Stimulated activated CD4-positive, alpha-beta T cell treated with anti-CD3 and anti-CD28 coated beads, Interleukin-2, amount 100 ng/mL, for 48 hours (primary cell): ENCODE measurements at places on chromosomes 12 and 14.
A peak's percentile ranks its signal among the peaks of the same experiment; 100 is the strongest.

DNA sequence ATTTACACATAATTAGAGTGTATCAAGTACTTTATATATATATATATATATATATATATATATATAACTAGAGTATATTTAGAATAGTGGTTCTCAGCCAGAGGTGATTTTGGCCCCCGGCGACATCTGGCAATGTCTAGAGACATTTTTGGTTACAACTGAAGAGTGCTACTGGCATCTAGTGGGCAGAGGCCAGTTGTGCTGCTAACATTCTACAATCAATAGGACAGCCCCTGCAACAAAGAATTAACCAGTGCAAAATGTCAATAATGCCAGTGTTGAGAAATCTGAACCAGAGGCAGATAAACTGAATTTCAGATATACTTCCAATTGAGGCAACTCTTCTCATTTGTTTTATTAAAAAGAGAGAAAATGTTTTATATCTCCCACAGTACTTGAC is 8.9 kb downstream of the GTF2A1 start:
- no peak for DNase-seq

- no peak for DNase-seq
Measured at GRCh38 chr12:28108599-28108998, 81.7 kb upstream of the CCDC91 start.

DNA sequence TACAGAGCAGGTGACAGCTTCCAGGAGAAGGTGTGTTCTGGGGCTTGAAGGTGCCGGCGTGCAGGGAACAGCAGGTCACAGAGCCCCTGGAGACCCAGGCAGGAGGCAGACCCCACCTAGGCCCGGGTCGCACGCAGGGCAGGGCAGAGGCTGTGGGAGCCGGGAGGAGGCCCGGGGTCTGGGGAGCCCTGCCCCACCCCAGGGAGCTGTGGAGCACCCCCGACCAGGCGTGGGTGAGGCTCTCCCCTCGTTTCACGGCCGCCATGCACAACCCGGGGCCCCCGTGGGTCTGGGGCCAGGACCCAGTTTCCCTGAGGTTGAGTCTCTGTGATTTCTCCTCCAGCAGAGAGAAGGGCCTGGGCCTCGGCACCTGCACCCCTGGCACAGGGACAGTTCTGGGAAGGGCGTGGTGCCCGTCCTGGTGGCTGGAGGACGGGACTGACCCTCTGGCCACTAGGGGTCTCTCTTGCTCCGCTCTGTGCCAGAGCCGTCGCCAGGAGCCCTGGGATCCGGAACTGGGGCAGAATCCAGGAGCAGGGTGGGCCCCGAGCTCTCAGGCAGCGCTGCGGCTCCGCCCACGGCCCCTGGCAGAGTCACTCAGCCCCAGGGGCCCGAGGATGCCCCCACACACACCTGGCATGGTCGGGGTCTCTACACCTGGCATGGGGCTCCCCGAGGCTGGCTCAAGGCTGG is 75.2 kb upstream of the FBRSL1 start:
- peak; percentile 76 for DNase-seq

DNA sequence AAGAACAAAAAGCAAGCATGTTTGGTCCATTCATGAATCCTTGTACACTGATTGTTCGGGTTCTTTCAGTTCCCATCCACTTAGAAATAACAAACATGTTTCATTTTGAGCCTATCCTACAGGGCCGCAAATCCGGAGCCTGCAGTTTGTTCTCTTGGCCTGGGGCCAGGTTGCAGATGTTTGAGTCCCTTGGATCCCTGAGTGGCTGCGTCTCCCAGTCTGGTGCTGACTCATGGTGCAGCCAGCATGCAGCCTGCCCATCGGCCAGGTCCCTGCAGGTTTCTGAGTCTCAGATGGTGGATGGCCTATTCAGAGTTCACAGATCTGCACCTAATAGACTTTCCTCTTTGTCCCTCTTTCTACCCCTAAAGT is 1.9 kb upstream of the DYNC1H1 start:
- DNase-seq, result no peak

GRCh38 chr12:103816663-103817062 is 24.4 kb downstream of the NT5DC3 start:
- no peak for DNase-seq

DNA sequence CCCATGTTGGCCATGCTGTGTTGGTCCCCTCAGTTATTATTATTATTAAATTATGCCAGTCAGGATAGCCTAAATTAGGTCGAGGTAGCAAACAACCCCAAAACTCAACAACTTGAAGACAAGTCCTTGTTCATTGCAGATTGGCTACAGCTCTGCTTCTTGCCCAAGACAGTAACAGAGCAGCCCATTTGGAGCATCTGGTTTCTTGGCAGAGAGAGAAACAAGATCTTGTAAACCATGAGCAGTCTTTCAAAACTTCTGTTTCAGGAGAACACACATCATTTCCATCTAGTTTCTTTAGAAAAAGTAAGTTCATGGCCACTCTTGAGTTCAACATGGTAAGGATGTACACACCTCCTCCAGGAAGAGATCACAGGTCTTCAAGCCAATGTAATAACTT is 52.3 kb downstream of the E2F7 start:
- no peak for DNase-seq

GRCh38 chr12:119659289-119659897 is 8.5 kb upstream of the PRKAB1 start:
- peak; percentile 39 for DNase-seq

DNA sequence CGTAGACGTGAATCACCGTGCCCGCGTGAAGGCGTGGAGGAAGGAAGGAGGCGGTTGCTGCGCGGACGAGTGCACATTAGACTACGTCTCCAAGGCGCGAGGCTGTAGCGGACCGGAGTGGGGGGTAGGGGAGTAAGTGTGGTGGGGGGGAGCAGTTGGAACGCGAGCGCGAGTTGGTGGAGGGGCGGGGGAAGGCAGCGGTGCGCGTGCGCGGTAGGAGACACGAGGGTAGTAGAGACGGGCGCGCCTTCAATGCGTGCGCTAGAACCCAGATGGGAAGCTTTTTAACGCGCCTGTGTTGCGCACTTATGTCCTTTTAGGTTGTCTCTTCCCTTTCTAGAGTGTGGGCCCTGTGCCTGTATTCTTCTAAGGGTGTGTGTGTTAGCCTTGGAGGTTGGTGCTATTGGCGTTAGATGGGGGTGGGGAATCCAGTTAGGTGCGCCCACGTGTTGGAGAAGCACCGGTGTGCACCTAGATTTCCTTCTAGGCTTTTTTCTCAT is 604 bp downstream of the EIF4B start:
- peak; percentile 75 for DNase-seq

DNA sequence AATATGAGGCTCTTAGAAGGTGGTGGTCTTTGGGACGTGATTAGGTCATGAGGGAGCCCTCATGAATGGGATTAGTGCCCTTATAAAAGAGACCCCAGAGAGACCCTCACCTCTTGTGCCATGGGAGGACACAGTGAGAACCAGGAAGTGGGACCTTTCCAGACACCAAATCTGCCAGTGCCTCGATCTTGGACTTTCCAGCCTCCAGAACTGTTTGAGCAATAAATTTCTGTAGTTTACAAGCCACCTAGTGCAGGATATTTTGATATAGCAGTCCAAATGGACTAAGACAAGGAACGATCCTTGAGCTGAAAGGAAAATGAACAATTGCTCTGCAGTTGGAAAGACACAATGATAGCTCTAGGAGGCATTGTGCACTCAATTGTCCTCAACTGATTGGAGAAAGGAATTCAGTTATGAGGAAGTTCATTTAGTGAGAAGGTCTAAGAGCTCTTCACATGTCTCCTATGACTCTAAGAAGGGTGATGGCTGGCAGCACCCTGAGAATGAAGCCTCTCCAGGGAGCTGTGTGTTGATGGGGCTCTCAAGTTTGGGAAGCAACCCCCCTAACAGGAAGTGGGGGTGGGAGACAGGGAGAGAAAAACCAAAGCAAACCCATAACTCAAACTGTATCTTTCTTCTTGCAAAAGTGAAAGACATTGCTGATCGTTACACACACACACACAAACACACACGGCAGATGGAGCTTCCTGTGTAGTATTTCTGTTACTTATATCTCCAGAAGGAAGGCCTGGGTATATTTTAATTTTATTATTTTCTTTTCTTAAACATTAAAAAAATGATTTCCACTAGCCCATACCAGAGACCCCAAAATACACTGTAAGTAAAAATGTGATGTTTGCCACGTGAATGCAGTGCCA is 21.0 kb downstream of the CHST11 start:
- no peak for DNase-seq

DNA sequence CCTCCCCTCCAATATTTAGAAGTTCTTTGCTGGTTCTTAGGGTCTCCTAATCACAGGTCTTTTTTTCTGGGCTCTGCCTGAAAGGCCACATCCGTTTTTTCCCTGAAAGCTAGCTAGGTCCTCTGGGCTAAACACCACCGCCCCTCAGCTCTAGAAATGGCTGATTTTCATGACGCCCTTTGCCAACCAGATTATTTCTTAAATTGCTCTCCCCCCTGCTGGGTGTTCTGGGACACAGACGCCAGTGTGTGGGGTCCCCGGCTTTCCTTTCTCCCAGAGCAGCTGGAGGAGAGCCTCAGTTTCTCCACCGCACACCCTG is 45.3 kb upstream of the ATP23 start:
- DNase-seq, result no peak

GRCh38 chr14:81776531-81776930 is 242.9 kb upstream of the SEL1L start:
- DNase-seq, result no peak

DNA sequence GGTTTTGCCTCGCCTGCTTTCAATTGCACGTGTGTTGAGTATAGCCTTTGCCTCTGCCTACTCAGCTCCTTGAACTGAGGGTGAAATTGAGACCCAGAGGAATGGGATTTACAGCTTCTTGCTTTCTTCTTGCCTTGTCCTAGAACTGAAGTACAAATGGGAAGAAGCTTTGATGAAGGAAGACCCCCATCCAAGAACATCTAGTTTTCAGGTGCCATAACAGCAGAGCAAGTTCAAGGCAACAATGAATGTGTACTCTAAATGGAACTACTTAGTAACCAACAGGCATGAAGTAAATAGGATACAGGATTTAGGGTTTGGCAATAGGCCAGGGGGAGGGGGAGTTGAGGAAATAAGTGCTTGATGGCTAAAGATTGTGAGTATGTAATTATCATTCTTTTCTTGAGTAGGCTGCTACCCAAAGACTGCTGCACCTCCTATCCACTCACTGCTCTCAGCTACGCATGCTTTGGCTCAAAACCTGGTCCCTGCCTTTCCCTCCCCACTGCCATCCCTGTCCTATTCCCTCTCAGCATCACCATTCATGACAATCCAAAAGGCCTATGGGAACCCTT is 2.1 kb downstream of the GPX2 start:
- DNase-seq, result no peak

GRCh38 chr14:105015242-105015641 is 5.6 kb downstream of the CDCA4 start:
- no peak for DNase-seq

GRCh38 chr14:91295276-91295845 is 50.9 kb upstream of the GPR68 start:
- DNase-seq, result no peak

GRCh38 chr14:68854421-68854820 is 61.6 kb upstream of the ZFP36L1 start:
- DNase-seq, result no peak

DNA sequence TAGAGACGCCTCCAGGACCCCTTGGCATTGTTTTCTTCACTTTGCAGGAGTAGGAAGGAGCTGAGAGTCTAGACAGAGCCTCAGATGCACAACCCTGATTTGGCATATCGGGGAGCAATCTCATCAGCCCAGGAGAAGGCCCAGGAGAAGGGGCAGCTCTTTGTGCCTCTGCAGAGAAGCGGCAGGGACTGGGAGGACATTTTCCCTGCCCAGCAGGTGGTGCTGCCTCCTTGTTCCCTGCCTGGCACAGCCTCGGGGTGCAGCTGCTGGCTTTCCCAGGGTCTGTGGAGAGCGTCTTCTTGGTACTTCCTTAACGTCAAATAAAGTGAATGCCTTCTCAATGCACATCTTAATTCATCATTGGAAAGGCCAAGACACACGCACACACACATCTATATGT is 419.5 kb downstream of the TMEM121 start:
- peak; percentile 18 for DNase-seq

- no peak for DNase-seq
Measured at GRCh38 chr12:93336291-93336741, 41.4 kb upstream of the NUDT4 start.

GRCh38 chr12:51493281-51493680 is 68.7 kb downstream of the SLC4A8 start:
- DNase-seq, result no peak

DNA sequence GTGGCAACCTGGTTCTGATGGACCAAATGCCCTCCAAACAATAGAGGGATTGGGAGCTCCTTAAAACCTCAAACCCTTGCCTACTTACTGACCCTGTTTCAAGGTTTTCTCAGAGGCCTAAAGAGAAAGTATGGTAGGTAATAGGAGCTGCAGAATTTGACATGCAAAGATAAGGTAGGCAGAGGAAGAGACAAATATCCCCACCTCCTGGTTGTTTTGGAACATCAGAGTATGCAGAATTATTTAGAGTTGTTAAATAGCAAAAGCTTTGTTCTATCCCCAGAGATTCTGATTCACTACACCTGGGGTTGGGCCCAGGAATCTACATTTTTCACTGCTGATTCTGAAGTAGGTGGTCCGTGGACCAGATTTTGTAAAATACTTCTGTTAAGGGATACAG is 421.2 kb downstream of the SOX5 start:
- no peak for DNase-seq

DNA sequence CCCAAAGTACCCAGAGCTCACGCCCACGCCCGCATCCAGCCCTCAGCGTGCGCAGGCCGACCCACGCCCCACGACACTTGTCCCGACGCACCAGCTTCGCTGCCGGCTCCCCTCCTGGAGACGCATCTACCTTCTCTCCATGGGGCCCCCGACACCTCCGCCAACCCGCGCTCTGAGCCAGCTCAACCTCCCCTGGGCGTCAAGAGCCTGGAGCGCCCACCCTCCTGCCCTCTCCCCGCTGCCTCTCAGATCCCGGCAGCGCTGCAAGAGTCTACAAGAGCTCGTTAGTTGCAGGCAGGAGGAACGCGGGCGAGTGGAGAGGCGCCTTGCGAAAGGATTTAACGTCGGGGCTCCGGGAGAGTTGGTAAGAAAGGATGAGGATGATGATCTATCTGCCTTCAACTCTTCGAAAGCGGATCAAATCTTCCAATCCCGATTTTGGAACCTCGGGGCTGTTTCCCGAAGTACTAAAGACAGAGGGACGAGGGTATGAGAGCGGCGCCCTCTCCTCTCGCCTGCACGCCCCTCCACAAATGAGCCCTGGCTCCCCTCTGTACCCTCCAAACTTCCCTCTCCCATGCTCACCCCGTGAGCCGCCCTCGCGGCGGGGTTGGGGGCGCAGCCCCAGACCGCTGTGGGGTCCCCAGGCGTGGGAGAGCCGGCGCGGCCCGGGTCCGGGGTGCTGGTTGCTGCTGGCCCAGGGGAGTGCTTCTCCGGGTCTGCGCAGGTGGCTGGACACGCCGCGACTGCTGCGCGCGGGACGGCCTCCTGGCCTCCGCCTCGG is 979 bp downstream of the LTBP2 start:
- DNase-seq, result no peak

DNA sequence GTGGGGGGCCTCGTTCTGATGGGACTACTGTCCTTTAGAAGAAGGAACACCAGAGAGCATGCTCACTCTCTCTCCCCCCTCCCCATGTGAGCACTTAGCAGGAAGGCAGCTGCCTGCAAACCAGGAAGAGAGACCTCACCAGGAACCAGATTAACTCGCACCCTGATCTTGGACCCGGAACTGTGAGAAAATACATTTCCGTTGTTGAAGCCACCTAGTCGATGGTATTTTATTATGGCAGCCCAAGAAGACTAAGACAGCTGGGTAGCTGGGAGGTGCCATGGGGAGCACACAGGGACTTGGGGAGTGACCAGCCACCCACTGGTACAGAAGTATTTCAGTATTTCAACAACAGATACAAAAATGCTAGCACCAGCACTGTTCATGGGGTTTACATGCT is 59.0 kb downstream of the VCPKMT start:
- DNase-seq, result no peak

- no peak for DNase-seq
Measured at GRCh38 chr14:75370416-75371205, 57.2 kb upstream of the JDP2 start.
